Activated CD8-positive, alpha-beta T cell treated with anti-CD3 and anti-CD28 coated beads, Interleukin-2, amount 10 ng/mL, durations not matched to agents 7 days and 5 days (primary cell): ENCODE measurements at places on chromosomes 12 and 14.

GRCh38 chr14:104691546-104692260 lies 2.3 kb downstream of the INF2 start:
- no peak for DNase-seq

- no peak for DNase-seq
Measured at GRCh38 chr14:91330856-91331255, 86.4 kb upstream of the GPR68 start.

- no peak for DNase-seq
Measured at GRCh38 chr12:47362126-47362705, 282.5 kb upstream of the AMIGO2 start.

DNA sequence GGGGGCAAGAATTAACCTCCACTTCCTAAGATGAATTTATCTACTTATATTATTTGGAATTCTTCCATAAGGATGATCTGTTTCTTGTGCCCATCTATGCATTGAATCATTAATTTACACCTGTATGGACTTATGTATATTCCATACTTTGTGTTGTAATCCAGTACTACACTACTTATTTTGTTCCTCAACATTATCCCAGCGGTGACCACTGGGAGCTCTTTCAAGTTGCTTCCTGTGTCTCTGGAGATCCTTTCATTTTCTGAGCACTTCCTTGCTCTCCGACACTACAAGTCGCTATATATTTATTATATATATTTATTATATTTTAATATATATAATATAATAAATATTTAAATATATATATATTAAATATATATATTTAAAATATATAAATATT lies 54.9 kb upstream of the SCN8A start:
- no peak for DNase-seq

GRCh38 chr12:98211909-98212695 lies 303.3 kb upstream of the TMPO start:
- DNase-seq, result no peak

DNA sequence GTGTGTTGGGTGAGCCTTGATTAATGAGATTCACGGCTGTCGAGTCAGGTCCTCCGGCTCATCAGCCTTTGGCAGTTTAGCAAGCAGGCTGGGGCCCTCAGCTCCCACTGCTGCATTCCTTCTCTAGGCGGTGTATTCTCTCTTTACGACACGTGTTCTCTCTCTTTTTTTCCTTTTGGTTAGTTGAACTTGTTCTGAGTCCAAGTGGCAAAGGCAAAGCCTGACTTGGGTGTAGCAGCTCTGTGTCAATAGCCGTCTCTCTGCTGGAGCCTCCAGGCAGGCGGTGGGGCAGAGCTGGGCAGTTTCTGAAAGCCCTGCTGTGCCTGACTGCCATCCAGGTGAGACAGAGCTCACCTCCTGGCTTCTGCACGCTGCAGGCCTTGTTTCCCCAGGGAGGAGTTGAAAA lies 46.6 kb downstream of the SUSD6 start:
- DNase-seq, result no peak

- no peak for DNase-seq
Measured at GRCh38 chr14:53004976-53005375, 54.1 kb upstream of the FERMT2 start.

DNA sequence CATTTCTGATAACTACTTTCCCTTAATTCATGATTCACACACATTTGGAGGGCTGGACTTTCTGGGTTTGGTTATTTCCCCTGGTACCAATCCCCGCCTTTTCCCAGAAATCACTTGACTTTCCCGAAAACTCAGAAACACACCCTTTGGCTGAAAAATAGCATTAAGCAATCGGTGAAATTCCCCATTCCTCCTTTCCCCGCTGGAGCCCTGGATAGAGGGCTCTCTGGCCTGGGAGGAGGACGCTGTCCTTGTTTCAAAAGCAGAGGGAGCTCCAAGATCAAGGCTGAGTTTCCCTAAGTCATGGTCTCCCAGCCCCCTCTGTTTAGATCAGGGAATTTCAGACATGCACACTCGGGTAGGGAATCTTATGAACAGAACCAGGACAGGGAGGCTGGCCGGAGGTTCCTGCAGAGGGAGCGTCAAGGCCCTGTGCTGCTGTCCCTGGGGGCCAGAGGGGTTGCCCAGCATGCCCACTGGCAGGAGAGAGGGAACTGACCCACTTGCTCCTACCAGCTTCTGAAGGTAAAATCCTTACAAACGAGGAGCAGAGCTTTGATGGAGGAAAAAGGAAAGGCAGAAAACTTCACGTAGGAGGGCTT lies at the start of gene C1S:
TSS of gene C1S (plus strand) at position 366 of the 602 bp plus-strand sequence. CDS start 1,195 bp downstream, outside the sequence.
- DNase-seq, result no peak

- DNase-seq, result no peak
Measured at GRCh38 chr12:24850496-24850895, 98.4 kb downstream of the BCAT1 start.
